ENCODE measurements at places on chromosomes 13 and 19. TPM values are rescaled to one million over a fixed set of nuclear protein-coding genes. Genes with fewer than 3 reads are reported as not detected.

ZNF473 gene
- 10.4 TPM for total RNA-seq

RASIP1 gene
- 32.8 TPM for total RNA-seq

GRCh38 chr13:34618654-34619053 lies 323.4 kb upstream of the NBEA start:
- DNase-seq = no peak

DNA sequence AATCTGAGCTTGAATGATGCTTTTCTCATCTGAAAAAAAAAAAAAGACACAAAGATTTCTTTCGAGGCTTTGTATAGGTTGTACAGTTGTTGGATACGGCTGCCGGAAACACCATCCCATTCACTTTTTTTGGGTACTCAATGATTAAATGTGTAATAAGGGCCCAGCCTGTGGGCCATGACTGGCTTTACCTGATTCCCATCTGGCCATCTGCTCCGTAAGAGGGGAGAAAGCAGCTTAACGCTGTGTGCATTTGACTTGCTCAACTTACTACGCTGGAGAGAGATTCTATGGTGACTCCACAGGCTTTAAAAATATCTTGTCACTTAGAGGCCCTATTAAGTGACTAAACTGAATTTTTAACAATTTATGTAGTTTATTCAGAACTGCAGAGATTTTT lies 731 bp downstream of the ZNF558 start:
- no peak for DNase-seq

GRCh38 chr13:73865027-73865426 lies 269.2 kb downstream of the KLF12 start:
- DNase-seq = no peak

GRCh38 chr13:74795526-74795925 lies 661.3 kb upstream of the KLF12 start:
- DNase-seq = no peak

DNA sequence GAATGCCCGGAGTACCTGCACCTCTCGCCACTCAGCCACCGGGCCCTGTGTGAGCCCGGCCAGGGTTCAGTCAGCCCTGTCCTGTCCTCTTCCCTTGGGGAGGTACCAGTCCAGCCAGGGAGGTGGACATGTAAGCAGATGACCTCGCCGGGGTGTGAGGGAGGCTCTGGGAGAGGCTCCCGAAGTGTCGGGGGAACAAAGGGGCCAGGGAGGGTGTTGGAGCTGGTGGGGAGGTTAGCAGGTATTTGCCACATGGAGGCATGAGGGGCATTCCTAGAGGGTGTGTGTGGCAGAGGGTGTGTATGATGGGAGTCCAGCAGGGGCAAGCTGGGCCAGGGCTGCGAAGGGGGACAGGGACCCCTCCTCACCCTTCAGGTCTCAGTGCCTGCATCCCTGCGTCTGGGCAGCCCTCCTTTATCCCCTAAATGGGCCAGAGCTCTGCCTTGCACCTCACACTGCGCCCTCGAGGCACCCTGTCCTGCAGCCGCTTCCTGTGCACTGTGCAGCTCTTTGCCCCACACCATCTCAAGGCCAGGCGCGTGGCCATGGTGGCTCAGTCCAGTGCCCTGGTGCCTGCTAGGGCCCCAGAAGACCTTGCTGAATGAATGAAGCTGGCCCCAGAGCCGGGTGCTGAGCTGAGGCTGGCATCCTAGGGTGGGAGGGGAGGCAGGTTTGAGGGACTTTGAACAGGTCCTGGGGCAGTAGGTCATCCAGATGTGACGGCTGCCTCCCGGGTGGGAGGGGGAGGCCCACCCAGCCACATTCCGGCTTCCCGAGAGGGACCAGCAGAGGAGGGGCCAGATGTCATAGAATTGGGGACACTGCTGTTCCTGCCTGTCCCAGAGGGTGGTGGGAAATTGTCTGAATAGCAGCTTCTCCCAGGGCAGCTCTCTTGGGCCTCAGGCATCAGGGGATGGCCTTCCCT lies 3.1 kb downstream of the DDA1 start:
- DNase-seq = no peak

GRCh38 chr19:46967578-46968032 lies 52.0 kb upstream of the NPAS1 start:
- no peak for DNase-seq

ZNF134 gene
- total RNA-seq = 17.7 TPM

DNA sequence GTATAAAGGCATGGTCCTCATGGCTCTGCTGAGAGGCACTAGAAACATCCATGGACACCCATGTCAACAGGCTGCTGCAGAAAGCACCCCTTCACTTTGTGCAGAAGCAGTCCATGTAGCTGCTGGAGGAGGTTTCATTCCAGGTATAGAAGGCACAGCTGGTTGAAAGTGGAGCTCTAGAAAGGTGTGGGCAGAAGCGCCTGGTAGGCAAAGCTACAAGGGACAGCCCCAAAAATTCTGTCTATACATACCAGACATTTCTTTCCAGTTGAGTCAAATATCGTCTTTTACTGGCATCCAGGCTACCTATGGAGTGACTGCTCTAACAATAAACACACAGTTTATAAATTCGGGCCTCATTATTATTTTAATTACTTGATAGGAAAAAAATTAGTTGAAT lies 129.3 kb downstream of the ENOX1 start:
- no peak for DNase-seq

DNA sequence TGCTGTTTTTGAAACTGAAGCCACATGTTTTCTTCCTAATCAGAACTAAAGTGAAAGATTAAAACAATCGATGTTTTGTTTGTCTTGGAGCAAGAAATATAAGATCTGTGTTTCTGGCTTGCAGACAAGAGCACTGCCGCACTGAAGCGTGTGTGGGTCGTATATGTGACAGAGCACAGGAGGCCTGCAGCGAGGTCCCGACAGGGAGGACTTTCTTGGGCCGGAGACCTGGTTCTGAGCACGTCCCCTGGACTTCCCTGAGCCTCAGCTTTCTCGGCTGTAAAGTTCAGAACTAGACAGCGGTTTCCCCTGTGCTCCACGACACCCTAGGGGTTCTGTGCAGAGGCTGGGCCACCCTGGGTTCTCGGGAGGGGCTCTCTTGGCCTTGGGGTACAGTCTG lies 60.5 kb downstream of the GADD45B start:
- no peak for DNase-seq

Data from lung (tissue), 17 donors.